Adipocyte (in vitro differentiated cells): ENCODE measurements at places on chromosomes 2 and 18.

DNA sequence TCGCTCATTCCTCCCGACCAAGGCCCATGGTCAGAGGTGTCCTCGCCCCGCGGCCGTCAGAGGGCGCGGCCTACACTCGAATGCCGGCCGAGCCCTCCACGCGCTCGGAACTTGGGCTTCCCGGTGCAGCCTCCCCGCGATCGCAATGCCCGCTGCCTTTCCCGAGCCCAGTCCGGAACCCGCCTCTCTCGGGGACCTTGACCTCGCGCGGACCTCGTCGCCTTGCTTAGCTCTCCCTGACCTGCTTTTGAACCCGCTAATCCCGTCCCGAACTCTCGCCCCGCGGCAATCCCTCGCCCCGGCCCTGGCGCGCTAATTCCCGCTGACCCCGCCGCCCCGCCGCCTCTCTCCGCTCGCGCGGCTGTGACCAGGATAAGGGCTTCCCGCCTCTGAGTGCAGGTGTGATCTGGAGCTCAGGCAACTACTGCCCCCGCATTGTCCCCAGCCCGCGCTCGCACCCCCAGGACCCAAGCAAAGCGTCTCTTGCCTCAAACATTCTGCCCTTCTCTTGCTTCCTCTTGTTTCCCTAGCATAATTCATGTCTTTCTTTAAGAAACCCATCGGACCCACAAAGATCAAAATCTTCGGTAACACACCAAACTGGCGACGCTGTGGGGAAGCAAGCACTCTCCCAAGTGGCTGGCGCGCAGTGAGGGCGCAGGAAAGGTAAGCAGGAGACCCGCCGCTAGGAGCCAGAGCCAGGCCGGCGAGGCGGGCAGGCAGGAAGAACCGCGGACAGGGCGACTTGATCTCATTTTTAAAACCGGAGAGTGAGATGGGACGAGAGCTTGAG lies 46.6 kb upstream of the ATP6V1B1 start:
- no peak for DNase-seq

DNA sequence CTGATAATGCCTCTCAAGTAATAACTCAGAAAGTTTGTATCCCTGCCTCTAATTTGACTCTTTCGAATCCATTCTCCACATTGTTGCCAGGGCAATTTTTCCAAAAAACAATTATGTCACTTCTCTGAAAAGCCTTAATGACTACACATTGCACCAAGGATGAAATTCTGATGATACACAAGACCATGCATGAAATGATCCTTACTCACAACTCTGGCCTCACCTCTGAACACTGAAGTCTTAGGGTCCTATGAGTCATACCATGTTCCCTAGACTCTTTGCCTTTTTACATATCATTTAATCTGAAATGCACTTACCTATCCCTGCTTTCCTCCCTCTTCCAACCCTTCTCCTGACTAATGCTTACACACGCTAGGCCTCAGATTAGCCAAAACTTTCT lies 51.0 kb downstream of the WDPCP start:
- no peak for DNase-seq

- no peak for DNase-seq
Observed at GRCh38 chr2:70766357-70767078, 1.5 kb downstream of the ADD2 start.

GRCh38 chr2:231397011-231397927 lies 1.8 kb downstream of the B3GNT7 start:
- DNase-seq: no peak

DNA sequence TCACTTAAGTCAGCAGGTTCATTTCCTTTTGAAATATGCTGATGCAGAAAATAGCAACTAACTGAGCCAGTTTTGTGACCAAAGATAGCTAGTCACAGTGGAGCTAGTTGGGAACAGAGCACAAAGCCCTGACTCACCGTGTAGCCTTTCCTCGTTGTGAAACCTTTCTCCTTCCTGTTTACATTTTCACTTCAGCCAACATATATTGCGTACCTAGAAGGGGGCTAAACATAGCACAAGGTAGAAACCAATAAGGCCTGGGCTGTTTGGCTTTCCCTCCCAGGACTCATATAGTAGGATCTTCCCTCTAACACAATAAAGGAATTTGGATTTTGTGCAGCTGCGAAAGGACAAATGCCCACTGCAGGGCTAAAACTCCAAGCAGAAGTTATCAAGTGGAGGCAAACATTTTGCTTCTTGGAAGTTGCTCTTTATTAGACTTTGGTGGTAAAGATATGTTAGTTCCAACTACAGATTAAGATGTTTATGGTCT lies 24.5 kb upstream of the LPIN2 start:
- peak; percentile 75 for DNase-seq

GRCh38 chr2:219049282-219049681 lies 8.0 kb upstream of the CFAP65 start:
- no peak for DNase-seq
